ENCODE measurements at places on chromosomes 3 and 15. TPM values are rescaled to one million over a fixed set of nuclear protein-coding genes. Genes with fewer than 3 reads are reported as not detected.

Gene HTD2
- total RNA-seq: 7.7 TPM

Gene TM4SF1
- 28.9 TPM for total RNA-seq

Gene RTF1
- 37.8 TPM for total RNA-seq

Gene ROPN1
- not detected for total RNA-seq

Gene DLEC1
- total RNA-seq: 0.19 TPM

DNA sequence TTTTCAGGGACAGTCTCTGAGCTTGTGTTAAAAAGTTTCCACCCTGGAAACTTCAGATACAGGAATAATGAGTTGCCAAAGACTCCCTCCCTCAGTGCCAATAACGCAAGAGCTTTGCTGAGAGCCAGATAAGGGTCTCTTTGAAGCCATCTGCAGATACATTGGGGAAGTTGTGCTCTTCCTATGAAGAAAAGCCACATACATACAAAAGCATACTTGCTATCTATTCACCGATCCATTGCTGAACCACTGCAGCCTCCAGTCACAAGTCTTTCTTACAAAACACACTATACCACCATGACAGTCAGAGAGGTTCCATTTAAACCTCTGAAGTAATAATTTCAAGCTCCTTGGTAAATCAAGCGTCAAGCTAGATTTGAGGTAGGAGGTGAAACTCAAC lies 10.0 kb upstream of the RETNLB start:
- no peak overlapping the region for H3K4me3 ChIP-seq
- no peaks in the 10 kb centered on the region for H3K27me3 ChIP-seq
- H3K36me3 ChIP-seq: no peaks in the 10 kb centered on the region
- DNase-seq: no peak
- no peaks in the 10 kb centered on the region for H3K4me1 ChIP-seq

DNA sequence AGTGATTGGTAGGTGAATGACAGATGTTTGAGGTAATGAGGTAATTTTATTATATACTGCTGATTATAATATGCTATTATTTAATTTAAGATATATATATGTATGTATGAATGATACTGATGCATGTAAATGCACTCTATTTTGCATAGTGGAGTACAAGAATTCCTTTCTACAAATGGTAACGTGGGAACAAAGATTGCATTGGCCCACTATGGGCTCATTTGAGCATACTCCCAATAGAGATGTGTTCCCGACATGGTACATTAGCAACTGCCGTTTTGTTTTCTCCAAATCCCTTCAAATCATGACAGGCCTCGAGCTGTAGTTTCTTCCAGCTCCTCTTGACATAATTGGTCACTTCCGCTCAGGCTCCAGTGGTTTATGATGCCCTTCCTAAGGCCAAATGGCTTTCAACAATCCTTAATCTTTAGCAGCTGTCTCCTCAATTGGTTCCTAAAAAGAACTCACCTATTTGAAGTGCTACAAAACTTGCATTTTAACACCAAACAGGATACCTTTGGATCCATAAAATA lies 266.1 kb downstream of the ADAMTSL3 start:
- no peaks in the 10 kb centered on the region for H3K4me1 ChIP-seq
- no peaks in the 10 kb centered on the region for H3K36me3 ChIP-seq
- no peak overlapping the region for H3K27ac ChIP-seq
- DNase-seq: no peak

- no peaks in the 10 kb centered on the region for H3K36me3 ChIP-seq
- H3K27ac ChIP-seq: no peak overlapping the region
- DNase-seq: no peak
Observed at GRCh38 chr3:171267104-171267503, 193.1 kb downstream of the TNIK start.

DNA sequence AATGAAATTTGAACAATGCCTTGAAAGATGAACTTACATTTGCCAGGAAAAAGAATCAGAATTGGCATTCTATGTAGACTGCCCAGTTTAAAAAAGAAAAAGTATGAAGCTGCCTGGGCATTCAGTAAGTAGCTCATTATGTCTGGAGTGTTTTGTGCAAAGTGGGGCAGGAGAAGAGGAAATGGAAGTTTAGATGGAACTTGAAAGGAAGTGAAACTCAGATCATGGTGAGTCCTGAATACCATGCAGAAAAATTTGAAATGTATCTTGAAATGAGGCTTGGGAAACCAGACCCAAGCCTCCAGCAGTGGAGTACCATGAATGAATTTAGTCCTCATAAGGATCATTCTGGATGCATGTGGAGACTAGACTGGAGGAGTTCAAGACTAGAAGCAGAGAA lies 4.8 kb upstream of the MORC1 start:
- no peak for DNase-seq
- H3K27ac ChIP-seq: no peak overlapping the region
- H3K4me3 ChIP-seq: no peak overlapping the region
- no peaks in the 10 kb centered on the region for H3K27me3 ChIP-seq

- peaks cover 5% of the 10 kb centered on the region for H3K4me1 ChIP-seq
- no peak for DNase-seq
- H3K27me3 ChIP-seq: peaks cover 2% of the 10 kb centered on the region
- H3K27ac ChIP-seq: no peak overlapping the region
- H3K36me3 ChIP-seq: no peaks in the 10 kb centered on the region
- H3K4me3 ChIP-seq: no peak overlapping the region
Observed at GRCh38 chr3:126491221-126492013, 15.7 kb upstream of the ZXDC start.

DNA sequence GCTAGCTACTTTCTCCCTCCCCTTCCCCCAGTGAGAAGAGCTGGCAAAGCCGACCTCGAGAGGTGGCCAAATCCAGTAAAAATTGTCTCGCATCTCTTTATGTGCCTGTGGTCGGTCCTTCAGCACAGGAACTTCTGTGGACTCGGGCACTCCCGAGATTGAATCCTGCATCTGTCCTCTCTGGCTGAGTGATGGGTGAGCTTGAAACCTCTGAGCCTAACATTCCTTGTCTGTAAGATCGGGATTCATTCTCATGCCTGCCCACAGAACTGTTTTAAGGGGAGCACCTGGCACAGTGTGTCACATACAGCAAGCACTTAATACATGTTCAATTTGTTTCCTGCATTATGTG lies 11.3 kb downstream of the CX3CR1 start:
- H3K27ac ChIP-seq: no peak overlapping the region
- DNase-seq: no peak
- no peaks in the 10 kb centered on the region for H3K4me1 ChIP-seq
- H3K4me3 ChIP-seq: no peak overlapping the region
- H3K36me3 ChIP-seq: no peaks in the 10 kb centered on the region

DNA sequence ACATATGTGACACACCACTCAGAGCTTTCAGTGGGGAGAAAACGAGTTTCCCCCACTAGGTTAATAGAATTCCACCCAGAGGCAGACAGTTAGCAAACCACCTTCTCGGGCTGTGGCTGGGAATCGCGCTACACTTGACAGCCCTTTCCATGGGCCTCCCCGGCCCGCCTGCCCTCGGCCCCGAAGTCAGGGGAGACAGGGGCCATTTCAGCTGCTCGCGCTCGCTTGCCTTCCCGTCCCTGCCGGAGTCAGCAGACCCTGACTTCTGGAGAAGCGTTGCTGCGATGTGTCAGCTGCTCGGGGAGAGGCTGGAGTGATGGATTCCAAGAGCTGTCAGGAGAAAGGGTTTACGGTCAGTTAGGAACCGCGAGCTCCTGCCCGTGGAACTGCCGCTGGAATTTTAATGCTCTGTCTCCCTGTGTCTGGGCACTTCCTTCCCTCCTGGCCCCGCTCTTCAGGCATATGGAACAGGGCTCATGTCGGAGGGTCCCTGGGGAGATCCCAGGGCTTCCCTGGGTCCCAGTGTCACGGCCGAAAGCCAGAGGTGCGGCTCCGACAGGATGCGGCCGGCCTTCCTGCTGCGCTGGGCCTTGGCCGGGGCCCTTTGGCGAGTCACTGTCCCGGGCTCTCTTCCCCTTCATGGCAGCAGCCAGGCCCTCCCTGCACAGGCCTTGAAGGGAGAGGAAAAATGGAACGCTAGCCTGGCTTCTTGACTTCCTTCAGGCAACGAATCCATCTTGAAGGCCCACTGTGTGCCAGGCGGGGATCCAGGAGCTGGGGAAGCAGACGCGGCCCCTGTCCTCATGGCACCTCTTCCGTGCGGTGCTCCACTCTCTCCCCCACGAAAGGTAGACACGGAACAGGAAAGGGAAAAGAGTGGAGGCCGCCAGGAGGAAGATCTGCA lies 38.4 kb upstream of the VPS8 start:
- no peak overlapping the region for H3K27ac ChIP-seq
- no peak for DNase-seq
- no peak overlapping the region for H3K4me3 ChIP-seq
- no peaks in the 10 kb centered on the region for H3K36me3 ChIP-seq
- H3K27me3 ChIP-seq: peaks cover 10% of the 10 kb centered on the region
- H3K4me1 ChIP-seq: peaks cover 5% of the 10 kb centered on the region

- peak overlapping the region; percentile 24 for H3K27ac ChIP-seq
- no peaks in the 10 kb centered on the region for H3K4me1 ChIP-seq
- DNase-seq: peak; percentile 77
Observed at GRCh38 chr3:106326941-106327695, 458.3 kb upstream of the CBLB start.

GRCh38 chr3:89261673-89262072 lies 154.3 kb downstream of the EPHA3 start:
- H3K27ac ChIP-seq: no peak overlapping the region
- H3K4me3 ChIP-seq: no peak overlapping the region
- no peak for DNase-seq
- no peaks in the 10 kb centered on the region for H3K36me3 ChIP-seq
- H3K4me1 ChIP-seq: no peaks in the 10 kb centered on the region
- H3K27me3 ChIP-seq: no peaks in the 10 kb centered on the region

DNA sequence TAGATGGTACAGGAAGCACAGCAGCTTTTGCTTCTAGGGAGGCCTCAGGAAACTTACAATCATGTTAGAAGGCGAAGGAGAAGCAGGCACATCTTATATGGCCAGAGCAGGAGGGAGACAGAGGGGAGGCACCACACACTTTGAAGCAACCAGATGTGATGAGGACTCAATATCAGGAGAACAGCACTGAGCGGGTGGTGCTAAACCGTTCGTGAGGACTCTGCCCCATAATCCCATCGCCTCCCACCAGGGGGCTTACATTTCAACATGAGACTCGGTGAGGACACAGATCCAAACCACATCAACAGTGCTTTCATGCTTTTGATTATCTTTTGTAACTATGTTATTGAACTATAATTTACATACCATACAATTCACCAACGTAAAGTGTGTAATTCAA lies 7.6 kb upstream of the TMEM44 start:
- no peaks in the 10 kb centered on the region for H3K27me3 ChIP-seq
- H3K4me1 ChIP-seq: peaks cover 23% of the 10 kb centered on the region
- no peak overlapping the region for H3K4me3 ChIP-seq
- peaks cover 24% of the 10 kb centered on the region for H3K36me3 ChIP-seq
- peak overlapping the region; percentile 44 for H3K27ac ChIP-seq
- peak; percentile 42 for DNase-seq

DNA sequence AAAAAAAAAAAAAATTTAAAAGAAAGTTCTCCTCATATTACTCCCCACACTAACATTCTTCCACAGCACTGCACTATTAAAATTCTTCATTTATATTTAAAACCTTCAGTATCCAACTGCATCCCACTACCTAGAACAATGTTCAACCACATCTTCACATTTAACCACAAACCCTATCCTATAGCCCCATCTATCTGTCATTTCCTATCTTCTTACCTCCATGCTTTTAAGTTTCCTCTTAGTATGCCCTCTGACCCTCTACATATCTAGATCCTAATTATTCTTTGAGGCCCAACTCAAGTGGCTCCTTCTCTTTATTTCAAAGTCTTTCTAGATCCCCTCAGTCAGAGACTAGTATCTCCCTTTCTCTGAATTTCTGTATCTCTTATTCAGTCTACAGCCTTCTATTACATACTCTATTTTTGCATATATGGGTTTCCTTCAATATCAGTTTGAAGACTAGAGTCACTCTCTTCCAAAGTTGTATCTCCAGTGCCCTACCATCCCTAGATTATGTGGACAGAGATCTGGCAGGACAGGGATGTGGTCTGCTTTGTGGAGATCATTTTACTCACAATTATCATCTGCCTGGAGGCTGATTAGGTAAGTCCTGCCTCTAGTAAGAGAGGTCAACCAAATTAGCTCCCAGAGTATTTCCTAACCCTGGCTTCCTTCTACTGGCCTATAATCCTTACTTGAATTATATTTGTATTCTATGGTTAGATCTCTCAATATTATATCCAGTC lies 1.4 kb downstream of the CIAO2A start:
- peaks cover 12% of the 10 kb centered on the region for H3K36me3 ChIP-seq
- H3K4me1 ChIP-seq: peaks cover 18% of the 10 kb centered on the region
- no peaks in the 10 kb centered on the region for H3K27me3 ChIP-seq

DNA sequence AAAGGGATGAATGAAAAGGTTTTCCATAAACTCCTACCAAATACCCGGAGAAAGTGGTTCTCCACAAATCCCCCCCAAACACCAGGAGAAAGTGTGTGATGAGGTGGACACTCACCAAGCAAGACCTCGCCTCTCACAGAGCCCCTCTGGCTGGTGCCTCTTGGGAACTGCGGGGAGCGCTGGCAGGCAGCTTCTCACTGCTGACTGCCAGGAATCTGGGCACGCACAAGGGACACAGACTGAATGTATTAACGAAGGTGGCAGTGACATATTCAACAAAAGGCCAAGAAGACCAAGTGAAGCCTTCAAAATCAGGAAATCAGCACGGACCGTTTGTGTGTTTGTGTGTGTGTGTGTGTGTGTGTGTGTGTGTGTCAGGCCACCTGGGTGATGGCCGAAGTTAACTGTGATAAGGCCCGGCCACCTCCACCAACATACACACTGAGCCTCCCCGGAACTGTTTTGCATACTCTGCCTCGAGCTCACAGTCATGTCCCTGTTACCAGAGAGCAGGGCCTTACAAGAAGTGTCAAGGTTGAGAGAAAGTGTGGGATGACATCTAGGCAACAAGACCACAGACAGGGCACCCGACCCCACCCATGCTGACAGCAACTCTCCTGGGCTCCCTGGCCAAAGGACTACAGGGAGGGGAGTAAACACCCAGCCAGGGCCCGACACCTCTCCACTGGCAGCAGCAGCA lies 18.0 kb downstream of the ATP10A start:
- no peaks in the 10 kb centered on the region for H3K27me3 ChIP-seq
- peaks cover 18% of the 10 kb centered on the region for H3K4me1 ChIP-seq
- H3K4me3 ChIP-seq: no peak overlapping the region
- no peak overlapping the region for H3K27ac ChIP-seq
- no peaks in the 10 kb centered on the region for H3K36me3 ChIP-seq

GRCh38 chr3:78734048-78734637 lies 1033.7 kb downstream of the ROBO1 start:
- DNase-seq: peak; percentile 67
- H3K36me3 ChIP-seq: no peaks in the 10 kb centered on the region
- H3K27me3 ChIP-seq: no peaks in the 10 kb centered on the region
- H3K27ac ChIP-seq: no peak overlapping the region
- no peak overlapping the region for H3K4me3 ChIP-seq

GRCh38 chr3:38382506-38383080 lies 36.0 kb downstream of the XYLB start:
- H3K27me3 ChIP-seq: no peaks in the 10 kb centered on the region
- H3K4me1 ChIP-seq: no peaks in the 10 kb centered on the region
- H3K27ac ChIP-seq: no peak overlapping the region

GRCh38 chr15:62999178-62999577 lies 43.4 kb upstream of the TPM1 start:
- H3K4me1 ChIP-seq: peaks cover 12% of the 10 kb centered on the region
- no peak overlapping the region for H3K27ac ChIP-seq
- no peak for DNase-seq
- H3K36me3 ChIP-seq: no peaks in the 10 kb centered on the region
- H3K27me3 ChIP-seq: no peaks in the 10 kb centered on the region
- no peak overlapping the region for H3K4me3 ChIP-seq
